ENCODE measurements at places on chromosomes 7 and 10.

GRCh38 chr10:35153716-35154115, 27.1 kb downstream of the CREM start:
- no peak for DNase-seq

DNA sequence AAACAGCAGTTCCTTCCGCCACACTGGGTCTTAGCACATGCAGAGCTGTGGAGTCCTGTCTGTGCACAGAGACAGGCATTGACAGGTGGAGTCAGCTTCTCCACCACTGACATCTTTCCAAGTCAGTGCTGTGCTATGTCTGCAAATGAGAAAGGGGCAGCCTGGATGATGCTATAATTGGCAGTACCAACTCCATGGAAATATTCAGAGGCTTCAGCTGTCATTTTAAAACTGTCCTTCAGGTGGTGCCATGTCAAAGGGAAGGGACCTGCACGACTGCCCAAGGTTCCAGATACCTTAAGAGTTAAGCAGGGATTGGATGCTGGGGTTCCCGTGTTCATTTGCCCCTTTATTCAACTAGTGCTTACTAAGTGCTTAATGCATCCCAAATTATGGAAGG, 258.0 kb upstream of the PRKCQ start:
- DNase-seq = no peak

GRCh38 chr7:157671358-157672255, 334.8 kb downstream of the DNAJB6 start:
- no peak for DNase-seq

- no peak for DNase-seq
Observed at GRCh38 chr7:136339464-136339863, 362.3 kb upstream of the MTPN start.

DNA sequence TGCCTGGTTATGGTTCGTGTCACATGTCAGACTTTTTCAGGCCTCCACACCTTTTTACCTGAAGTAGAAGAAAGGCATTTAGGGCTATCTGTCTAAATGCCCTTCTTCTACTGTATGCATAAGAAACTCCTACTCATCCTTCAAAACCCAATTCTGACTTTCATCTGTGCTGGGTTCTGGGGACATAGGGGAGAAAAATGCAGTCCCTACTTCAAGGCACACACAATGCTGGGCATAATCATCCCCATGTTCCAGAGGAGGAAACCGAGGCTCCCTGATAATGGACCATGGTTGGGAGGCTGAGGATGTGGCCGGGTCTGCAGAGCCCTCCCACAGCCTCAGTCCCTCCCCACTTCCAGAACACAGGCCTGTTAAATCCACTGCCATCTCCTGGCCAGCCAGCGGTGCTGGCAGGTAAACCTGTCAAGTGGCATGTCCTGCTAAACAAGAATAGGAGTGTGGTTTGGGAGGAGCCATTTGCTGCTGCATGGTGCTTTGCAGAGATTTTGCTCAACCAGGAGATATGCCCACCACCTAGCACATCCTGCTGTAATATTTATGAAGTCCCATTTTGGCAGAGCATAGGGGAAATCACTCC, 32.0 kb downstream of the GRID1 start:
- no peak for DNase-seq

All from NCI-H1417 treated with DMSO at 0.1 percent for 48 hours (cell line).